ENCODE measurements at places on chromosomes 13 and 19. TPM values are rescaled to one million over a fixed set of nuclear protein-coding genes. Genes with fewer than 3 reads are reported as not detected.

The PABPC3 gene
- total RNA-seq: 0.14 TPM

The SSC5D gene
- 1.5 TPM for total RNA-seq

- H3K27ac ChIP-seq: no peak overlapping the region
- H3K27me3 ChIP-seq: peaks cover 58% of the 10 kb centered on the region
- H3K36me3 ChIP-seq: no peaks in the 10 kb centered on the region
Observed at GRCh38 chr19:51772977-51773376, 12.0 kb downstream of the FPR2 start.

The SIGLECL1 gene
- total RNA-seq: not detected

The GFY gene
- not detected for total RNA-seq

The NDFIP2 gene
- total RNA-seq: 21.2 TPM

The CASP14 gene
- not detected for total RNA-seq

DNA sequence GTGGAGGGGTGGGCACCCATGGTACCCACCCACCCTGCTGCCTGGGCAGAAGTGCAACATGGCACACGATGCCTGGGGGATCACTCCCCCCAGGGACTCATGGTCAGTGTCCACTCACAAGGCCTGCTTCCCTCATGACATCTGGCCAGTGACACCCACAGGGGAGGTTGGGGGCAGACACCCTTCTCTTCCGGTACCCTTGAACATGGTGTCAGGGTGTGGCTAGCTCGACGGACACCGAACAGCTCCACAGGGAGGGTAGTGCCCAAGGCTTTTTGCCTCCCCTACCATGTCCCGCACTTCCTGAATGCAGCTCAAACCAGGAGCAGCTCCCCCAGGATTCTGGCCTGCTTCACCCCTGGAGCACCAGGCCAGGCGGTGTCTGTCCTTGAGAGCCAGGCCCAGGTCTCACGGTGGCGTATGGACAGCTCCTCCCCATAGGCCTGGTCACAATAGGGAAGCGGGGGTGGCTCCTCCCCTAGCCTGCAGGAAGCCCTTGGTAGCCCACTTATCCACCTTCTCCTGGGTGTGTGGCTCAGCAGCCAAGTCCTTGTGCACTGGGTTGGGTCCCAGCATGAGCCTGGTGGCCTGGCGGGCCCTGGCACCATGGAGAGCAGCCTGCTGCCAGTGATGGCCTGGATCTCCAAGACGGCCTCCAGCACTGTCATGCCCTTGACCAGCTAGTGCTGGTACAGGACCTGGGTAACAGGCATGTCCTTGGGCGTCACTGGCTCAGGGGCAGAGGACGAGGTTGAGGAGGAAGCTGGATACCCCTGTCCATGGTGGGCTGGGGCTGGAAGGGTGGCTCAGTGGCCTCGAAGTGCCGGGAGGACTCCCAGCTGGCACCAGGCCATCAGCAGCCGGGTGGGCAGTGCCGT lies 7.8 kb downstream of the ACP4 start:
- peaks cover 27% of the 10 kb centered on the region for H3K4me1 ChIP-seq
- H3K36me3 ChIP-seq: peaks cover 17% of the 10 kb centered on the region
- H3K4me3 ChIP-seq: peak overlapping the region; percentile 34

DNA sequence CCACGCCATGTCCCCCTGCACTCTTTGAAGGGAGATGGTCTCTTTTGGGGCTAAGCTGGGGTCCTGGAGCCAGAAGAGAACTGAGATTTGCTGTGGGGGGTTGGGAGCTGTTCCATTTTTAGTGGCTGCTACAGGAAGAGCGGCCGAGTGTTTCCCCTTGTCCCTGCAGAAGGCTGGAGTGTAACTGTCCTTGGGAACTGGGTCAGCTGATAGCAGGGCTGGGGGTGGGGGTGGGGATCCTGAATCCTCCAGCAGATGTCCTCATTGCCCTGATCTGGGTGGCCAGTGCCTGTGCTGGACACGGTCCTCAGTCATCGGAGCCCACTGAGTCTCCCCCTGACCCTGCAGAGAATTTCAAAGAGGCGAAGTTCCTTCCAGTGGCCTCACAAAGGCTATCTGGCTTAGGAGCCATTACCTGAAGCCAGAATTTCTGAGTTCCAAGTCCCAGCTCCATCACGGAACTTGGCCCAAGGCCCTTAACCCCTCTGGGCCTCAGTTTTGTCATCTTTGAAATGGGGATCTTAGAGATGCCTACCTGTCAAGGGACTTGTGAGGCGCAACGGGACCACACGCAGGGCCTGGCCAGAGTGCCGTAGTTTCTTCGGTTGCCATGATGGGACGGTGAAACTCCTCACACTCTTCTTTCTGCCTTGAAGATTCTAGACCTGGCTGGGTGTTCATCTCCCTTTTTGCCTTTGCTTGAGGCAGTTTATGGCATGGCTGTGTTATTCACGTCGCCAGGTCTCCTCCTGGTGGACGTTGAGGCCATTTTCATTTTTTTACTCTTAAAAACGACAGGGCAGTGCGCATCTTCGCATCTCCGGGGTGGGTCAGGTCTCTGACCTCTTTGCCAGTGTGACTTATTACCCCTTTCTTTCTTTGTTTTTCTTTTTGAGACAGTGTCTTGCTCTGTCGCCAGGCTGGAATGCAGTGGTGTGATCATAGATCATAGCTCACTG lies 51.9 kb downstream of the DNM2 start:
- H3K27ac ChIP-seq: peak overlapping the region; percentile 54
- H3K4me1 ChIP-seq: peaks cover 15% of the 10 kb centered on the region
- peaks cover 6% of the 10 kb centered on the region for H3K36me3 ChIP-seq

DNA sequence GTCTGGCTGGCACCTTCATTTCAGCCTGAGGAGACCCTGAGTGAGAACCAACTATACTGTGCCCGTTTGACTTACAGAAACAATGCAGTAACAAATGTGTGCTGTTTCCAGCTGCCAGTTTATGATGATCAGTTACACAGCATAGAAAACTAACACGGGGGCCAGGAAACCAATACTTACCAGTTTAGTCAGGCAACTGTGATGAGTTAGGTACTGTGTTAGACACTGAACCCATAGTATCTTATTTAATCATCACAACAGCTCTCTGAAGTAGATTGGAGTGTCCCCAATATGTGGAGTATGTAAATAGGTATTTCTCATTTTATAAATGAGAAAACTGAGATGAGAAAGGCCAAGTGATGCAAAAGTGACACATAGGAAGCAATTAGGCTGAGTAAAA lies 620.9 kb upstream of the KLF12 start:
- DNase-seq: no peak
- H3K27ac ChIP-seq: no peak overlapping the region
- no peak overlapping the region for H3K4me3 ChIP-seq
- no peaks in the 10 kb centered on the region for H3K36me3 ChIP-seq
- H3K4me1 ChIP-seq: peaks cover 11% of the 10 kb centered on the region

DNA sequence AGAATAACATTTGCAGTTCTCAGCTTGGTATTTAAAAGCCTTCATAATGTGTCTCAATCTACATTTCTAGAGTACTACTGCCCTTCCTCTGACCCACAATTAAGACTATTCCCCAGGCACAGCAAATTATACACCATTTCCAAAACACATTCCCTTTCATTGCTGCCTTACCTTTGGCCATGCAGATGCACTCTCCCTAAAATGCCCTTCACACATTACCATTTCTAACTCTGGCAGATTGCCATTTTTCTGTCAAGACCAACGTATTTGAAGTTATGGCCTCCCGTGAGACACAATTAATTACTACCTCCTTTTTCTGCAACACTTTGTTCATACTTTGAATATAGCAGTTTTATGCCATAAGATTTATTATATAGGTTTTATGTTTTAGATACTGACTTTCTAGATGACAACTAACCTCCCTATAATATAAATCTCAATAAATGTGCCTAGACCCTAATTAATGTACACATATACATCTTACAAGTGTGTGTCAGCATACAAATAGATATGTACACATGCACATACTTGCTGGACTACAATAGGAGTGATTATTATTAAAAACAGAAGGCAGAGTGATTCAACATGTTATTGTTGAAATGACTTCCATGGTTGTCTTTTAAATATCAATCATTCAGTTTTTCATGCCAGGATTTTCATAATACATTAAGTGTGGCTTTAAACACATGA lies 2902.5 kb downstream of the PCDH9 start:
- H3K27me3 ChIP-seq: no peaks in the 10 kb centered on the region
- no peak overlapping the region for H3K27ac ChIP-seq
- no peak for DNase-seq
- no peak overlapping the region for H3K4me3 ChIP-seq
- no peaks in the 10 kb centered on the region for H3K4me1 ChIP-seq
